ENCODE measurements at places on chromosomes 4 and X.

DNA sequence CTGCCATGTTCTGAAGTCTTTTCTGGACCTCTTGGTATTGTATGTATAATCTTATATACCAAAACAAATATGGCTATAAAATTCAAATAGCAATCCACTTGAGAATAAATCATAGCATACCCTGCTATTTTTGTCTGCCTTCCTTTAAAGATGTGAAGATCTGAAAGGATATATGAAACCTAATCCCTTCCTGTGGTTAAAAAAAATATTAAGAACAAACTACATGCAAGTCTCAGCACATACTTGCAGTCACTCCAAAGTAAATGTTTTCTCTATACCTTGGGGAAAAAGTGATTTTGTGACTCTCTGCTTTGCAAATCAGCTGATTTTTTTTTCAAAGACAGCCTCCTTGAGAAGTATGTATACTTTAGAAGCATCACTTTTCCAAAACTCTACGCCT, 322.9 kb downstream of the ANKRD50 start:
- DNase-seq = no peak

DNA sequence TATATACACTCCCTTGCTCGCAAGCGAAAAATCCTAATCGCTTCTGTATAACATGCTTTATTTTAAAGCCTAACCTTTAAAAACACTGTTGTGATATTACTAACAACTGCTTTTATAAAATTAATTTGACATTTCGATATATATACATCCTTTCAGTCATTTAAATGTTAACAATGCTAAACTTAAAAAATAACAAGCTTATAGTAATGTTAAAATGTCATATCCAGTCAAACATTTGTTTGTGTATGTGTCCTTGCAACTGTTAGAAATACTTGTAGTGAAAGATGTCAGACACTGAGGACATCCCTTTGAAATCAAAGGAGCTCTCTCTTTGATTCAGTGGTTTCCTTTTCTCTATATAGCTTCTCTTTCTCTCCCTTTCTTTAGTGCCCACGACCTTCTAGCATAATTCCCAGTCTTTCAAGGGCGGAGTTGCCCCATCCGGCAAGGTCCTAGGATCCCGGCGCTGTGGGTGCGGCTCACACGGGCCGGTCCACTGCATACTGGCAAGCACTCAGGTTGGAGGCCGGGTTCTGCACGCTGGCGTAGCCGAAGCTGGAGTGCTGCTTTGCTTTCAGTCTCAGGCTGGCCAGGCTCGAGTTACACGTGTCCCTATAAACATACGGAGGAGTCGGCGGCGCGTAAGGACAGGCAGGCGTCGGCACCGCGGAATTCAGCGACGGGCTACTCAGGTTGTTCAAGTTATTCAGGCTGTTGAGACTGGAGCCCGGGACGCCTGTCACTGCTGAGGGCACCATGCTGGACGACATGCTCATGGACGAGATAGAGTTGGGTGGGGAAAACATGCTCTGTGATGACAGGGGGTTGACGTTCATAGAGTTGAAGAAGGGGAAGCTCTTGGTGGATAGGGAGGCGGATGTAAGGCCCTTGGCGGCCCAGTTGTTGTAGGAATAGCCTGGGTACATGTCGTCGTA, 5.0 kb downstream of the PITX2 start:
- no peak for DNase-seq

- DNase-seq = no peak
Observed at GRCh38 chrX:78455901-78456300, 128.5 kb upstream of the CYSLTR1 start.

GRCh38 chrX:108993909-108994308, 257.5 kb upstream of the IRS4 start:
- no peak for DNase-seq
